Stimulated activated CD4-positive, alpha-beta T cell treated with anti-CD3 and anti-CD28 coated beads, Interleukin-12 subunit alpha, Interleukin-12 subunit beta, amount 100 ng/mL, for 24 hours (primary cell): ENCODE measurements at places on chromosomes 7 and 10.

DNA sequence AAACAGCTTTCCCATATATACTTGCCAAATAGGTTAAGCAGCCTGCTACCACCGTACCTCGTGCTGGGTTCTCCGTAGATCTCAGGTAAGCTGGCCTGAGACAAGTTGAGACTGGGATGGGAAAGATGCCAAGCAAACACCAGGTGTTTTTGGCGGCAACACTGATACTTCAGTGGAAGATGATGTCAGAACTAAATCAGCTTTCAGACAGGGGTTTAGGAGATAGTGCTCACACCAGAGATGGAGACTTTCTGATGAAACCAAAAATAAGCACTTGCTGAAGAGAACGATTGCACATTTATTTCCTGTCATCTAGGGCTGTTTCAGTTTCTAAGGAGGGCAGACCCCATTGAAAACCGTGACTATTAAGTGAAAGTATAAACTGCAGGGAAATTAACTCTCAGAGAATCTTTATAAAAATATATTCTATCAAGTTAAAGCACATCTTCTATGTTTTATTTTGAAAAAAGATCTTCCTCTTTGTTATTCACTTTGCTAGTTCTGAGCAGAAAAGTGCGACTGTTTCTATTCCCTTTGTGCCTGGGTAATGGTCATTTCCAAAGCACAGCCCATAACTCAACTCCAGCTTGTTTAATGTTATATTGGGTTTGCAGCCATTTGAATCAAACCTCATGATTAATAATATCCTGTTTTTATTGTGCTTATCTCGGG lies 149.9 kb downstream of the CPED1 start:
- DNase-seq: no peak

GRCh38 chr10:48947690-48948469 lies 8.2 kb upstream of the LRRC18 start:
- no peak for DNase-seq

DNA sequence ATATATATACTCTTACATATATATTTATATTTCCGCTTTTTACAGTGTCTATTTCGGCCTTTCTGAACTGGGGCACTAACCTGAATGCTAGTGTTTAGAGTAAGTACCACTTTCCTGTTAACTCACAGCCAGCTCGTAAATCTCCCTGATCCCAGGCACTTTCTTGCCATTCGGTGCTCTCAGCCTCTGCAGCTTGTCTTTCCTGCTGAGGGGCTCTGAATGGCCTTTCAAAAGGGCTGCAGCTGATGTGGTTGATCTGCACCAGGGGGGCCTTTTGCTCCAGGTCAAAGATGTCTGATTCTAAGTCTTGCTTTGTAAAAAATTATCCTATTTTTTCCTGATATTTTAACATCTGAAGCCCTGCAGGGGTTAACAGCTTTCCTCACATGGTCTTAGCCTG lies 25.5 kb upstream of the HPS1 start:
- DNase-seq: no peak

DNA sequence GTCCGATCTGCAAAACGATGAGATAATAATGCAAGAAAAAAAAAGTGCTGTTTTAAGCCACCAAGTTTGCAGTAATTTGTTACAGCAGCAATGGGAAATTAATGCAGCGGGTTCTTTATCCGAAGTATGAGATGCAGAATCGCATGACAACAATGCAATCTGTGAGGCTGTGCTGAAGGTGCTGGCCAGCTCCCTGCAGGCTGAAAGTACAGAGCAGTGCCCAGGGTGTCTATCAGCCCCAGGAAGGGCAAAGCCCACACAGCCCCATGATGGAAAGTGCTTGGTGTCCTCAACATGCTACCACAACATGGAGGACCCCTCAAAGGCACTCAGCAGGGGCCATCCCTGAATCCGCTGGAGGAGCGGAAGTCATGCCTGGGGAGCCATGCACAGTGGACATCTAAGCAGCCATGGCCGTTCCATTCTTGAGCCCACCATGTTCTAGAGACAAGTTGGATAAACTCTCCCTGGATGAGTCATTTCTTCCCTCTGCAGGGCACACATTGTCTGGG lies 199.5 kb upstream of the PFKP start:
- no peak for DNase-seq

GRCh38 chr7:77765906-77766800 lies 32.1 kb downstream of the TMEM60 start:
- no peak for DNase-seq

GRCh38 chr10:19048891-19049290 lies 290 bp downstream of the MALRD1 start:
- DNase-seq: no peak

DNA sequence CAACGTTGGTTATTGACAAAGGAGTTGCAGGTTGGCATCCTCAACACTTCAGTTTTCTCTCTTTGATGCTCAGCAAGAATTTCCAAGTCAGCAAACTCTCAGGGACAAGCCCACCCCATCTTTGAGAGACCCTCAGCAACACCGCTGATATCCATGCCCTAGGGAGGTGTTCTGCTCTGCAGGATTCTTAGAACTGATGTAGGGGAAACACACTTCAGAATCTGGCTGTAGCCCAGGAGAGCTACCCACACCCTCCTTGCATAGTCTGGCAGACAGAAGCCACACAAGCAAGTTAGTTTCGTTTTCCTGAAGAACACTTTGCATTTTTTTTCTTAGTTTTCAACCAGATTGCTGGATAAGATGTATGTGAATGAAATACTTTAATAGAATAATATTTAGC lies 822 bp downstream of the SAMD9L start:
- DNase-seq: no peak

DNA sequence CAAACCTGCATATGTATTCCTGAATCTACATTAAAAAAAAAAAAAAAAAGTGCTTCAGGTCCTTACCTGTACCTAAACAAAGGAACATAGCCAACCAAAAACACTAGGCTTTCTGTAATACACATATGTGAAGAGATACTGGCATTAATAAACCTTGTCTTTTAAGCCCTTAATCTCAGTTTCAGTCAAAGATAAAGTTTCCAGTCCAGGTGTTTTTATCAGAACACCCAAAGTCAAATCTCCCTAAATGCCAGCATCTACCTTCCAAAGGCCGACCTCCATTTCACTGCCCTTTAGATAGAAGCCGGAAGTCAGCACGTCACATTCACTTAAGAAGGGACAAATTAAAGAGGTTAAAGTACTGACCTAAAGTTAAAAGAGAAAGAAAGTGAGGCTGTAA lies 79.8 kb upstream of the NEBL start:
- DNase-seq: no peak

DNA sequence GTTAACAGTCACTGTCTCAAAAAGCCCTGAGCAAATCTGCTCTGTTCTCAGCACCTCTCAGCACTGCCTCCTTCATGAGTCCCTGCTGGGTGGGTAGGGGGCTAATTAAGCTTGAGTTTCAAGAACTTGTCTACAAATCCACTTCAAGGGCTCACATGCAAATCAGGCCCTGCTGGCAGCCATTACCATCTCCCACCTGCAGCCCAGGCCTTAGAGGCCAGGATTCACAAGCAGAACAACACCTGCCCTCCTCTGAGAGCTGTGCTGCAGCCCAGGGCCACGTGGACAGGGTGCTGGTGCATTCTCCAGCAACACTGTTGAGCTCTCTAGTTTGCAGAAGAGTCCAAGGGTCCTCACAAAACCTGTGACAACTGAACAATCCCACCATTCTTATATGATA lies 119.2 kb downstream of the DPP6 start:
- no peak for DNase-seq

DNA sequence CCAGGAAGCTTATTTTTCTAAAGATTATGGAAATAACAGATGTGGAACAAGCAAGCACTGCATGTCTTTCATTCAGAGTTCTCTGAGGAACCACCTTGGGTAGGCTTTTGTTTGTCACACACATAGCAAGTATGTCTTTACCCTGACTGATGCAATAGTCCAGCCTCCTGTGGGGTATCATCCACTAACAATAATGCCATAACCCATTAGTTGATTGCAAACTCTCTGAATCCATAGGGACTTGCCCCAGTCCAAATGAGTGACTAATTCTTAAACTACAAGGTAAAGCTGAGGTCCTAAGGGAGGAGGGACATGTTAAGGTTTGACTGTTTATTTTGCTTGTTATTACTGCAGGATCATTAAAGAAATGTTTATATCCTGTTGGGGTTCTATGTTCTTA lies 151.4 kb upstream of the PRPS1L1 start:
- no peak for DNase-seq

DNA sequence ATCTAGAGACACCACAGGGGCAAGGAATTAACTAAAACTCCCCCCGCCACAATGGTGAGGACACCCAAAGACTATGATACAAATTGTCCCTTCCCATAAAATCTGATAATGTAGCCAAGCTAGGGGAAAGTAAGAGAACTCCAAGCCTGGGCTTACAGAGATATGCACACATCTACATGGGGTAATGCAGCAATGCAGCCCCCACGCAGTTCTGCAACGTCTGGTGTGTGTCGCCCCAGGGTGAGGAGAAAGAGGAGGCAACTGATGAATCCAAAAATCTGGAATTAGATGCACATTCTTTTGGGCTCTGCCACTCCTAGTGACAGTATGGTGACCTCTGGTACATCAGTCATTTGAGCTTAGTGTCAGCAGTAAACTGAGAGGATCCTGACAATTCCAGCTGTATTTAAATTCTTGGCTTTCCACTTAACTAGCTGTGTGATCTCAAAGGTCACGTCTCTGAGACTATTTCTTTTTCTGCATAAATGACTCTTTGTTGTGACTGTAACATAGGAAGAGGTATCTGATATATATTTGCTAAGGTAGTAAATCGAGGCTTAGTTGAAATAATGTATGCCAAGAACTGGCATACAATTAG lies 51.5 kb downstream of the PIP4K2A start:
- no peak for DNase-seq

GRCh38 chr7:135459951-135460567 lies 49.8 kb downstream of the CNOT4 start:
- DNase-seq: no peak

- no peak for DNase-seq
These were observed 22.9 kb downstream of the SORCS1 start for GRCh38 chr10:107141524-107142061.

GRCh38 chr10:91551856-91552255 lies 81.0 kb downstream of the PPP1R3C start:
- no peak for DNase-seq

- DNase-seq: no peak
These were observed 184.7 kb upstream of the ANK3 start for GRCh38 chr10:60574388-60574787.

DNA sequence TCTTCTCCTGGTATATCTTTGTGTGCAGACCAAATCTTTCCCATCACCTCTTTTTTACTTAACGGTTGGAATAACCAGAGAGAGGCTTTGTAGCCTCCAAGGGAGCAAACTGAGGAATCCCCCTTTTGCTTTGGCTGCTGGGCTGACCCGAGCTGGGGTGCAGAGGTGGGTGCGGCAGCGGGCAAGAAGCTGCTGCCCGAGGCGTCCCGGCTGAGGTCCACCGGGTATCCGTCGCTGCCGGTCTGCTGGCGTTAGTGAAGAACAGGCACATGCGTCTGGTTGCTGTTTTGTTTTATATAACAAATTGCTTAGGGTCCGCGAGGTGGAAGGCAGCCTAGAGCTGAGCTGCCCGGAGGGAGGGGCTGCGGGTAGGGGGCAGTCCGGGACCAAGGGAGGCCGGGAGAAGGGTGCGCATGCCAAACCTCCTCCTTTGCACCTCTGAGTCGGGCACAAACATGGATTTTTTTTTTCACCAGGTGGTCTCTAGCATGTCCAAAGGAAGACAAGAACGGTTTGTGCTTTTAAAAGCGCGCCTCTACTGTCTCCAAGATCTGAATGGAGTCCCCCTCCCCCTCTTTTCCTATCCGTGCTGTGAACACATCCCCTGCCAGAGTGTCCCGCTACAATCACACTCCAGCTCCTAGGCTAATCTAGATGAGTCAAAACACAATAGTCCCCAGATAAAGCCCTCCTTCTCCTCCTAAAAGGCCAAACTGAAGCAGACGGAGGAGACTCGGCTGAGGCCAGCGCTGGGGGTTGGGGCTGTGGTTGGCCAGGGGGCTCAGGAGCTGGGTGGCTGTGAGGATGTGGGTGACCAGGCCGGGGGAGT lies 6.8 kb upstream of the GATA3 start:
- DNase-seq: no peak

- DNase-seq: no peak
These were observed 169.3 kb upstream of the PRSS1 start for GRCh38 chr7:142579946-142580345.
